ENCODE measurements at places on chromosomes 12 and 14.

DNA sequence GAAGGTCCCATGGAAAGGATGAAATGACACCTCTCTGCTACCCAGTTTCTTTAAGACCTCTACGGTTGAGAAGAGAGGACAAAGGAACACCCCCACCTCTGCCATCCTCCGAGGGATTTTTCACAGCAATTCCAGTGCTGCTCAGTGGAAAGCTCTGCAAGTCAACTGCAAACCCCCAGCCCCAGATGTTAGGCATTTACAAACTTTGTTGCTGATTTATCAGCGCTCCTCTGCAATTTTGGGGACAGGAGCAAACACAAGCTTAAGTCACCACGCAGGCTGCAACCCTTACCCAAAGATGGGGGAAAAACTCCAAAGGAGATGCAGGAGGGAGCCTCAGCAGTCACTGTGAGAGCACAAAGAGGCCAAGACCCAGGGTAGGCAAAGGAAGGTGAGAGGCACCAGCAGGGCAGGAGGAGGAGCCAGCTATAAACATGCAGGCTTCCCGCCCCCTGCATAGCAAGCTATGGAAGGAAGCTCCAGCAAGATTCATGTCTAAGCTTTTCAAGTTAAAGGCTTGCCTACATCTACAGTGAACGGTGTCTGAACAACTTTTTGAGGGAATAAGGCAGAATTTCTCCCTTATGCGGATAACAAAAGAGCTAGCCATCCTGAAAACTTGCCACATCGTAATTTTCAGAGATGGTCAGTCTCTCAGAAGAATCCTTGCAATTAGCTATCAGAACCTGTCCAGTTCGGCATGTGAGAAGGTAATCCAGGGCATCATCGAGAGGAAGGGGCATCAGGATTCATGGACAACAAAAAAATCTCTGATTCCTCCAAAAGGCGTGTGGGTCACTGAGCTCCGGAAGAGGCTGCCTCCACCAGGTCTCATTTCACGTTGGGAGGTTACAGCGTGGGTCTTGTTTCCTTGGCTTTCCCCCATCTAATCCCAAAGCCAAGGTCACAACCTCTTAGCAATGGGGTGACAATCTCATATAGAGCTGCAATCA, 3.9 kb downstream of the CTDSP2 start:
- no peak for DNase-seq

- DNase-seq: no peak
Measured at GRCh38 chr14:100899884-100900771, 3.4 kb downstream of the RTL1 start.

DNA sequence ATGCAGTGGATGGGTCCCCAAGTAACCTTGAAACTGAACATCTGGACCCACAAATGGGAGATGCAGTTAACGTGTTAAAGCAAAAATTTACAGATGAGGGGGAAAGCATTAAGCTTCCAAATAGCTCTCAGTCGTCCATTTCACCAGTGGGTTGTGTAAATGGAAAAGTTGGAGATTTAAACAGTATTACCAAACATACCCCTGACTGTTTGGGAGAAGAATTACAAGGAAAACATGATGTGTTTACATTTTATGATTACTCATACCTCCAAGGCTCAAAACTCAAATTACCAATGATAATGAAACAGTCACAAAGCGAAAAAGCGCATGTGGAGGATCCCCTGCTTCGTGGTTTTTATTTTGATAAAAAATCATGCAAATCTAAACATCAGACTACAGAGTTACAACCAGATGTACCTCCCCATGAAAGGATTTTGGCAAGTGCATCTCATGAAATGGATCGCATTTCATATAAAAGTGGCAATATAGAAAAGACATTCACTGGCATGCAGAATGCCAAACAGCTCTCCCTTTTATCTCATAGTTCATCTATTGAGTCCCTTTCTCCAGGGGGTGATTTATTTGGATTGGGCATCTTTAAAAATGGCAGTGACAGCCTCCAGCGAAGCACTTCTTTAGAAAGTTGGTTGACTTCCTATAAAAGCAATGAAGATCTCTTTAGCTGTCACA, 116.6 kb upstream of the NPAS3 start:
- DNase-seq: no peak

DNA sequence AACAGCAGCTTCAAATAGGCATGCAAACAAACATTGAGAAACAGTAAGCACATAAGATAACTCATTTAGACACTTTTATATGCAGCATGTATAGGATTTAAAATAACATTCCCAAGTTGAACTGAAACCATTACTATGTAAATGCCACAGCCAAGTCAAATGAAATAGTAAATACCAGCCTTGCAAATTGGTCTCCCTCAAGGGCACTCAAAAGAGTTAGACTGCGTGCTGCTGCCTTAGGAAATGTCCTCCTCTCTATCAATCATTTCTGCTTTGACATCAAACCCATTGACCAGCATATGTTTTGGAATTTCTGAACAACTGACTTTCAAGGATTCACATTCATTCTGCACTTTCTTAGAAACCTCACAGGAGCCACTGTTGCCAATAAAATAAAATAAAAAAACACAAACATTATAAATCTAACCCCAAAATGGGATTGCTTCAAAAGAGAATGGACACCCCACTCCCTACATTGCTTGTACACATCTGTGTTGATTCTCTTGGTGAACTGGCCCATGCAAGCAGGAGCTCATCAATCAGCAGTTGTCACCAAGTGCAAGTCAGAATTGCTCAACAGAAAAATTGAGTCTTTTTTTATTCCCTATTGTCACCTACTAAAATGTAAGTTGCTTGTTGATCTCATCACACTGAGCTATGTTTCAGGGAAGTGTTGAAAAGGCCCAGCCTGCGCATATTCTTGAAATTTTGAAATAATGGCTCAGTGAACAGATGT, 256.2 kb downstream of the DAD1 start:
- no peak for DNase-seq

DNA sequence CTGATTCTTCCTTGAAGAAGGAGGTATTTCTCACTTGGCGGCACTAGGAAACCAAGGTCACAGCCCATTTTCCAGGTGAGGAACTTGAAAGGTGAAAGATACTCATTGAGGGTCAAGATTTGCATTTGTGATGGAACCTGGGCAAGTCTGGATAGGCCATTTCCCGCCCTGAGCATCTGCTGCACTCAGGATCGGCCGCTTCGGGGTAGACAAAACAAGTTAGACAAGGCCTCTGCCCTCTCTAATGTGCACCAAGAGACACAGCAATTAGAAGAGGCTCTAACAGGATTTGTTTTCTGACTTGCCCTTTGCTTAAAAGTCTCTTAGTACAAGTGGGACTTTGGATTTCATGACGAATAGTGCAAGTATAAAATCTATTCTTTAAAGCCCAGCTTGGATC, 167.2 kb downstream of the KTN1 start:
- no peak for DNase-seq

- peak; percentile 16 for DNase-seq
Measured at GRCh38 chr12:6167327-6168280, 32.6 kb upstream of the CD9 start.

- DNase-seq: no peak
Measured at GRCh38 chr14:67416085-67416484, 4.1 kb upstream of the PLEK2 start.

DNA sequence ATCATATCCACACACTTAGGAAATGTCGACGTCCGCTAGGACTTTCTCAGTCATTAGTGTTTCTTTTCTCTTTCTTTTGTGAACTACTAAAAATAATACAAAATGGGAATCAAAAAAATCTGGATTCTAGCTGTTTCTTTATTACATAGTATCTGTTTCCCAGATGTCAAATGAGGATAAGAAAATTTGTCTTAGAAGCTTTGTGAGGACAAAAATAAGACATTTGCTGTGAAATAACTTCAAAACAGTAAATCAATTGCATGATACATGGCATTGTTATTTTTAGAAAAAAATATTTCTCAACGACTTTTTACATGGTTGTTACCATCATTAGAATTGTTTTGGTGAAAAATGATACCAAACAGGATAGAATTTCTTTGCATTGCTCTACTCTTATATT, 71.4 kb upstream of the IFNG-AS1 start:
- no peak for DNase-seq

- no peak for DNase-seq
Measured at GRCh38 chr14:101001311-101002069, 98.0 kb upstream of the RTL1 start.

DNA sequence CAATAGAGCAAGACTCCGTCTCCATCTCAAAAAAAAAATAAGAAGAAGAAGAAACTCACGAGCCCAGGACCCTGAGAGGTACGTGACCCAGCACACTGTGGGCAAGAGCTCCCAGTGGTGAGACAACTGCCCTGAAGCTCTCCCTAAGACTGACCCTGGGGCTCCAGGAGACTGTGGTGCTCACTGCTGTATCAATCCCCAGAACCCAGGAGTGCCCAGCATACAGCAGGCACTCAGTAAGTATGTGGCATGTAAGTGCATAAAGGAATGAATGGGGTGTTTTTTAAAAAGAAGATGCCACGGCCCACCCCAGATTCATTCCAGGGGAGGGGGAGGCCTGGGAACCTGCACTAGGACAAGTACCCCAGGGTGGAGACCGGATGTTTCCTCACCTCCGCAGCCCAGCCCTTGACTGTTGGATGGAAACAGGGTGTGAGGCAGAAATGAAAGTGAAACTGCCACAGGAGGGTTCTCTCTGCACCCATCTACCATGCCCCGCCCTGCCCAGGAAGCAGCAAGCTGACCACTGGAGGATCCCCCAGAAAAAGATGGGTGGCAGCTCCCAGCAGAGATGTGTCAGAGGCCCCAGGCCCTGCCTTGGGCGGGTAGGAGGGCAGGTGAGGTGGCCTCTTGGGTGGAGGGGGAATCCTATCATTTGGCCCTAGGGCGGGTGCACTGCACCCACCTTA, 12.2 kb downstream of the ITPK1 start:
- DNase-seq: peak; percentile 36

GRCh38 chr12:111673503-111673902, 12.3 kb downstream of the BRAP start:
- no peak for DNase-seq

GRCh38 chr12:96749999-96750398, 157.1 kb upstream of the NEDD1 start:
- DNase-seq: no peak

DNA sequence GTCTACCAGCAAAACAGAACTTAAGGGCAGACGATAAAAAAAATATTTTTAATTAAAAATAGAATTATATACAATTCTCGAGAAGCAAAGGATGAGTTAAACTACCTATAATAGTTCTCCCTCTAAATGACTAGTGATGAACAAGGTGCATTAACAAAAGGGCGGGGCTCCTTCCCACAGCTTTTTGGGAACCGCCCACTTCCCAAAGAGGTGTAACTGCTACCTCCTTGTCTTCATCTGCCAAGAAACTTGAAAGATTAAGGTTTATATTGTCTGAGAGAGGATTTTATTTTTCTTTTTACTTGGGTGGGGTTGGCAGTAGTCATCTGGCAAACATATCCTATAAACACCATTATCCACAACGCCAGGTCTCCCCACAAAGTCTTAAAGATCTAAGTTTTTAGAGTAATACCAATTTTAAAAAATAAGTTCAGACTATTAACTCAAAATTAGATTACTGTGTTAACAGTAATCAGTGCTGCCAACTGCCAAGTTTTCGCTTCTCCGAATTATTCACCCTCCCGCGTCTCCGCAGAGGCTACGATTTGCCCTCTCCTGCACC, 938 bp downstream of the RALGAPA1 start:
- no peak for DNase-seq

GRCh38 chr12:68199127-68199526, 26.5 kb downstream of the IL26 start:
- no peak for DNase-seq

GRCh38 chr12:109847142-109847735, 14.0 kb upstream of the TRPV4 start:
- DNase-seq: no peak

DNA sequence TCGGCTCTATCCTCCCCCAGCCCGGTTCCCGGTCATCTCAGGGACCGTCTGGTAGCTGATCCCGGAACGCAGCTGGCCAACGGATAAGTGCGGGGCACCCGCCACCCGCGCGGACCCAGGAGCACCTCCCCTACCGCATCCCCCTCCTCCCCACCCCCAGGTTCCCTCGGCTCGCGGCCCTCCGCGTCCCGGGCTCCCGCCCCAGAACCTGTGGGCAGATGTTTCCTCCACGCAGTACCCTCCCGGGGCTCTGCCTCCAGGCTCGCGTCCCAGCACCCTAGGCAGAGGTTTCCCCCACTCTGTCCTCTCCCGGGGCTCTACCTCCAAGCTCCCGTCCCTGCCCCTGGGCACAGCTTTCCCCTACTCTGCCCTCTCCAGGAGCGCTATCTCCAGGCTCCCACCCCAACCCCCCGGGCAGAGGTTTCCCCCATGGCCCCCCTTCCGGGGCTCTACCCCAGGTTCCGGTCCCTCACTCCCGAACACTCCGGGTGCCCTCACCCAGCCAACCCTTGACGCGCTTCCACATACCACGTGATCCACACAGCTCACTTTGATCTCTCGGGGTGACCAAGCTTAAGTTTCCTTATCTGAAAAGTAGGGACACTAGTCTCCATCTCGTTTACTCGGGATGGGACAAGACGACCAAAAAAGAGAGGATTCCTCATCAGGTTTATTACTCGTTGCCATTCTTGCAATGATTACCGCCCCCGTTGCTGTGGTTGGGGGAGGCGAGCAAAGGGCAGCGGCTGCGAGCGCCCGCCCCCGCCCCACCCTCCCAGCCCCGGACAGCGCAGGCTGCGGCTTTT, at the start of gene CCDC38:
TSS of gene CCDC38 (minus strand) at position 91 of the 806 bp plus-strand sequence. CDS start 6,105 bp downstream, outside the sequence.
- peak; percentile 60 for DNase-seq

- no peak for DNase-seq
Measured at GRCh38 chr14:100022772-100023451, 42.3 kb upstream of the EVL start.

DNA sequence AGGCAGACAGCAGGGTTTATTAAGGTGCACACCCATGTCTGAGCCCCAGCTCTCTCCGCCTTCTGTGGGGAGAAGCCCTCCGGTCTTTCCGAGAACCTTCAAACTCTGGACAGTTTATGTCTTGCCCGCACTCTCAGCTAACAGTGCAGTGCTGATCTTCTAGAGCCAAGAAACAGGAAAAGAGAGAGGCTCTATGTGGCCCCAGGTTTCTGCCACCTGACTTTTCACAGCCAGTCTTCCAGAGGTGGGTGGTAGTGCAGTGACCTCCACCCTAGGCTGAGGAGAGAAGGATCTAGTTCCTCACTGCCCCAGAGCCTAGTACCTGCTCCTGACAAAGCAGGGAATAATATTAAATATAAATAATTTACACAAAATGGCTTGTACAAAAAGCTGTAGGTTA, 4.0 kb upstream of the SLC22A17 start:
- no peak for DNase-seq

GRCh38 chr14:102568115-102568614, 24.3 kb upstream of the RCOR1 start:
- peak; percentile 7 for DNase-seq

- DNase-seq: no peak
Measured at GRCh38 chr12:63319936-63320633, 169.1 kb upstream of the AVPR1A start.

DNA sequence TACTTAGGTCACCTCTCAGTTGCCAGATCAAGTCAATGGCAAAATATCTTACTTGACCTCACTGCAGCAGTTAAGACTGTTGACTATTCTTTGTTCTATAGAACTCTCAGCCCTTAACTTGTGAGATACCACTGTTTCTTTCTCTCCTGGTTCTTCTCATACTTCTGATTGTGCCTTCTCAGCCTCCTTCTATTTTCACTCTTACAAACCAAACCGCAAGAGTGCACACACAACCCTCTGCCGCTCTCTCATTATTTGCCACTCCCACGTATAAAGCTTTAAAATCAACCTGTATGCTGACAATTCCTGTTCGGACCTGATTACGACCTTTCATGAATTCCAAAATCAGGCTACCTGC, 4.5 kb downstream of the E2F7 start:
- no peak for DNase-seq

- DNase-seq: no peak
Measured at GRCh38 chr14:50620341-50620740, 47.8 kb downstream of the SAV1 start.

- no peak for DNase-seq
Measured at GRCh38 chr12:47714826-47715386, 9.1 kb upstream of the RPAP3 start.

GRCh38 chr12:107196681-107197080, 103.3 kb upstream of the CRY1 start:
- DNase-seq: no peak
